Smooth muscle cell of bladder (primary cell): ENCODE measurements at places on chromosomes 3 and 15. TPM values are rescaled to one million over a fixed set of nuclear protein-coding genes. Genes with fewer than 3 reads are reported as not detected.

MYL3 gene
- total RNA-seq = not detected in 2 replicates

ARPP21 gene
- not detected in 2 replicates for total RNA-seq

HTR3D gene
- total RNA-seq = not detected in 2 replicates

CYP1A2 gene
- total RNA-seq = not detected in 2 replicates

CASR gene
- total RNA-seq = not detected in 2 replicates

SEMA6D gene
- total RNA-seq = 13.4 and 22.9 TPM in 2 replicates

CPLX3 gene
- total RNA-seq = not detected in 2 replicates

MINAR1 gene
- total RNA-seq = 0.57 and 0.65 TPM in 2 replicates

GPR149 gene
- not detected in 2 replicates for total RNA-seq

EXD1 gene
- not detected in 2 replicates for total RNA-seq

SLC51A gene
- total RNA-seq = not detected in 2 replicates

SMCO1 gene
- not detected in 2 replicates for total RNA-seq

LYZL4 gene
- total RNA-seq = not detected in 2 replicates

SLC6A11 gene
- not detected in 2 replicates for total RNA-seq

HHATL gene
- total RNA-seq = not detected in 2 replicates

CHL1 gene
- total RNA-seq = 2.6 and 4.0 TPM in 2 replicates

SYNPR gene
- total RNA-seq = not detected in 2 replicates

GXYLT2 gene
- total RNA-seq = 34.8 and 36.1 TPM in 2 replicates

ADGRG7 gene
- not detected in 2 replicates for total RNA-seq

SCAANT1 gene
- not detected in 2 replicates for total RNA-seq

WDR49 gene
- under 0.01 and 0.09 TPM in 2 replicates for total RNA-seq

POTEB3 gene
- total RNA-seq = not detected in 2 replicates

ATP2B2 gene
- not detected in 2 replicates for total RNA-seq

BSN gene
- under 0.01 TPM in 2 replicates for total RNA-seq
